ENCODE measurements at places on chromosomes 16 and 17.
A peak's percentile ranks its signal among the peaks of the same experiment; 100 is the strongest.

GRCh38 chr17:31835984-31836383, 23.1 kb downstream of the COPRS start:
- DNase-seq = no peak

DNA sequence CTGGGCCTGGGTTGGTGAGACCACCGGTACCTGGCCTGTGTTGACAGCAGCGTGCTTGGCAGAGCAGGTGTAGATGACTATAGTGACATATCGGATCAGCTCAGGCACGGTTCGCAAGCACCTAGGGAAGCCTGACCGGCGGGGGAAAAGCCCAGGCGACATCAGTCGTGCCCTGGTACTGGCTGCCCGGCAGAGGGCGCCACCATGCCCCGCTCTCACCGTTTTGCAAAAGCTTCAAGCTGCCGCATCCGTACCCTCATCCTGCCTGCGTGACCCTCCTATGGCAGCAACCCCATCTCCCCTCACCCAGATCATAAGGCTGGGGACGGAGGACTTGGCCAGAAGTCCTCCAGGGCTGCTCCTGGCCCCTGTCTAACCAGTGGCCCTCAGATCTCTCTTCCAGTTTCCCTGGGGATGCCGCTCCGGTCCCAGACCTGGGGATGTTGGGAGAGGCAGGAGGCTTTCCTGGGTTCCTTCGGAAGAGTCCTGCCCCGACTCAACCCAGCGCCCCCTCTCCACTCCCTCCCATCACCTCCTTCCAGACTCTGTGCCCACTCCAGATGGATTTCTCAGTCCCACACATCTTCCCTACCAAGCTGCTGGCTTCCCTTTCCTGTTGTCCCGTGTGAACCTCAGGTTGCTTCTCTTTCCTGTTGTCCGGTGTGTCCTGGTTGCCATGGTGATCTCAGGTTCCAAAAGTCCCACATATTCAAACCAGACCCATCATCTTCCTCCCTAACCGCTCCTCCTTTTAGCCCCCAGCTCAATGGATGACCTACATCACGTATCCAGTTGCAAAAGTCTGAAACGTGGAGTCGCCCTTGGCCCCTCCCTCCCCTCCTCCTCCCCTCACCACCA, 13.7 kb downstream of the ALOX12B start:
- no peak for DNase-seq

DNA sequence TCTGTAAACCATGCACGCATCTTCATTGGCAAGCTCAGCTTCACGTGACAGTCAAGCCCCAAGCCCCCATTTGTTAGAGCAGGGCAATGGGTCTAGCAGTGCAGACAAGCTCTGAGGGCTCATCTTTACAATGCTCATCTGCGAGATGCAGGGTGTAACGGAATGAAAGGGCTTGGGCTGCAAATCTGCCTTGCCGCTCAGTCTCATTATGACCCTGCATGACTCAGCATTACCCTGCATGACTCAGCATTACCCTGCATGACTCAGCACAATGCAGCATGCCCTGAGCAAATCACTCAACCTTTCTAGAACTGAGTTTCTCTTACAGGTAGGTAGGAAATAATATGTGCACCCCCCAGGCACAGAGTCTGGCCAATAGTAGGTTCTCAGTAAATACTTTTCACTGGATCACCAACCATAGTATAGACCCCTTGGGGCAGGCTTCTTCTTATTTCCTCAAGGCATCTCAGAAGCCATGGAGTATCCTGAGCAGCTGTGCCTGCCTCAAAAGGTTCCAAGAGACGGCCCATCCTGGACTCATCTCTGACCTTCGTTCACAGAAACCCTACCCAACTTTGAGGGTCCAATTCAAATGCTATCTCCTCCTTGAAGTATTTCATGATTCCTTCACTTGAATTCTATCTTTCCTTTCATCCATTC, 391.3 kb upstream of the CDH5 start:
- peak; percentile 28 for DNase-seq

- DNase-seq = no peak
Observed at GRCh38 chr16:79083508-79084299, 516.8 kb downstream of the MAF start.

- no peak for DNase-seq
Observed at GRCh38 chr17:55806745-55807495, 56.1 kb downstream of the PCTP start.
